ENCODE measurements at places on chromosomes 5 and 9.
A peak's percentile ranks its signal among the peaks of the same experiment; 100 is the strongest.

- DNase-seq: peak; percentile 77
Observed at GRCh38 chr9:113541019-113541900, 77.7 kb downstream of the RGS3 start.

DNA sequence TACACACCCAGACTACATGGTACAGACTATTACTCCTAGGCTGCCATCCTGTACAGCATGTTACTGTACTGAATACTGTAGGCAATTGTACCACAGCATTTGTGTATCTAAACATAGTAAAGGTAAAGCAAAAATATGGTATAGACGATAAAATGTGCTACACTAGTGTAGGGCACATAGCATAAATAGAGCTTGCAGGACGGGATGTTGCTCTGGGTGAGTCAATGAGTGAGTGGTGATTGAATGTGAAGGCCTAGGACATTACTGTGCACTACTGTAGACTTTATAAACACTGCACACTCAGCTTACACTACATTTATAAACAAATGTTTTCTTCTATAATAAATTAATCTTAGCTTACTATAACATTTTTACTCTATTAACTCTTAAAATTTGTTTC is 25.6 kb downstream of the ANKRD55 start:
- no peak for DNase-seq

- DNase-seq: no peak
Observed at GRCh38 chr9:117335837-117336433, 78.9 kb downstream of the ASTN2 start.

GRCh38 chr5:6849316-6850105 is 136.3 kb downstream of the TENT4A start:
- DNase-seq: no peak

DNA sequence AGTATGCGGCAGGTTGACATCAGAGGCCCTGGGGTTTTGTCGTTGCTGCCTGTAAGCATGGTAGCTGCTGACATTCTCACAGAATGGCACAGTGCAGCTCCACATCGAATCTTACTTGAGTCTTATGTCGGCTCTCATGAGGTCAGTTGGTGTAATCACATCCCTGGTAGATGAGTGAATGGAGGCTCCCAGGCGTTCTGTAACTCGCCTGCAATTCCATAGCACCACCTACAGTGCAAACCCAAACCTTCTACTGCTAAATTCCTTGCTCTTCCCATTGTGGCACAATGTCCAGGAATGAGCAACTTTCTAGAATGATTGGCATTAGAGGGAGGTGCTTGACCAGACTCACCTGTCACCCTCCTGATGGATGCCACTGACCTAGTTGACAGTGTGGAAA is 578.4 kb downstream of the CCDC171 start:
- peak; percentile 62 for DNase-seq

DNA sequence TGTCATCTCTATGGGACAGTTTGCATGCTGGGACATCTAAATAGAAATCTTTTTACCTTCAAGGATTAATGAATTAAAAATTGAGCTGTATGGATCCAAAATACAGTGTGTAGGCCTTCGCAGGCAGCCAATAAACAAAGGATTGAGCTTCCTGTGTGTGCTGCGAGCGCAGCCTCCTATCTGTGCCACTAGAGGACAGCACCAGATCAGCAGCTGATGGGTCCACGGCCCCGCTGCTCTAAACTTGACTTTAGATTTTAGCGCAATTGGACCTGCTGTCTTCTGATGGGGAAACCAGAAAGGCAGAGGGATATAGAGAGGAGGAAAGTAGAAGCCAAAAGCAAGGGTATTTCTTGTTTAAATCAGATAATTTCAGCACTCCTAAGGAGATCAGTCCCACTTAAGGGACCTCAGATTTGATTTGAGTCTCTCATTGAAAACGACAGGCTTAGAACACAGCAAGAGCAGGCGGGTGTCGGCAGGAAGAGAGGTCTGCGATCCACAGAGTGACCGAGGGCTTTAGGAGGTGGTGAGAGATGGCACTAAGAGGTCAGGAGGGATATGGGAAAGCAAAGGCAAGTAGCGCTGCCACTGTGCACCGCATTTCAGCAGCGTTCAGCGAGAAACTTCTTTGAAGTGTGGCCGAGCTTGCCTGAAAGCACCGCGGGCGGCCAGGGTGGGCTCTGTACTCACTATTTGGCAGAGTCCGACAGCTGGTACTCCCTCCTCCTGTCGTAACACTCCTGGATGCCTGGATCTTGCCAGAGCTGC is 214.3 kb downstream of the GNA14 start:
- DNase-seq: peak; percentile 65

DNA sequence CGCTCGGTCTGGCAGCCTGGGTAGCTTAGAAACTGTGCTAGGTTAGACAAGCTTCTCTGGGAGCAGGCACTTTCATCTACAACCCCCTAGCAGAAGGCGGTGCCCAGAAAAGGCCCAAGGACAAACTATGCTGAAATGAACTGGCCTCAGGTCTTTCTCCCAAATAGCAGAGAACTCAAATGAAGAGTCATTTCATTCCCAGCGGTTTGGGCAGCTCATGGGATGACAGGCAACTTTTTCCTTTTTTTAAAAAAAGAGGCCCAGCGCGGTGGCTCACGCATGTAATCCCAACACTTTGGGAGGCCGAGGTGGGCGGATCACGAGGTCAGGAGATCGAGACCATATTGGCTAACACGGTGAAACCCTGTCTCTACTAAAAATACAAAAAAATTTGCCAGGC is 2.5 kb downstream of the RAPGEF1 start:
- DNase-seq: no peak

GRCh38 chr9:38018958-38019602 is 49.9 kb downstream of the SHB start:
- peak; percentile 84 for DNase-seq

DNA sequence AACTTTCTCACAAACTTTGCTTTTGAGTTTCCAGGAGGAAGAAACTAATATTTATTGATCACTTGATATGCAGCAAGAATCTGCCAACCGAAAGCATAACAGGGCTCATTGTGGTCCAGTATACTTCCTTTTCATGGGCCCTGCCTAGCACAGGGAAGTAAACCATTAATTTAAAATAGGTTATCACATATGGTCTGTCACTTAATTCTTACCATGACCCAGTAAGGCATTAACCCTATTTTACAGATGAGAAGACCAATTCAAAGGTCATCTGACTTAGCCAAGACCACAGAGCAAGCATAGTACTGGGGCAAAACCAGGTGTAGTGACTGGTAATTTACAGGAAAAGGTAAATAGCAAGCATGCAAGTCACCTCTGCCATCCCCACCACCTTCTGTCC is 336.9 kb upstream of the DMAC1 start:
- no peak for DNase-seq

DNA sequence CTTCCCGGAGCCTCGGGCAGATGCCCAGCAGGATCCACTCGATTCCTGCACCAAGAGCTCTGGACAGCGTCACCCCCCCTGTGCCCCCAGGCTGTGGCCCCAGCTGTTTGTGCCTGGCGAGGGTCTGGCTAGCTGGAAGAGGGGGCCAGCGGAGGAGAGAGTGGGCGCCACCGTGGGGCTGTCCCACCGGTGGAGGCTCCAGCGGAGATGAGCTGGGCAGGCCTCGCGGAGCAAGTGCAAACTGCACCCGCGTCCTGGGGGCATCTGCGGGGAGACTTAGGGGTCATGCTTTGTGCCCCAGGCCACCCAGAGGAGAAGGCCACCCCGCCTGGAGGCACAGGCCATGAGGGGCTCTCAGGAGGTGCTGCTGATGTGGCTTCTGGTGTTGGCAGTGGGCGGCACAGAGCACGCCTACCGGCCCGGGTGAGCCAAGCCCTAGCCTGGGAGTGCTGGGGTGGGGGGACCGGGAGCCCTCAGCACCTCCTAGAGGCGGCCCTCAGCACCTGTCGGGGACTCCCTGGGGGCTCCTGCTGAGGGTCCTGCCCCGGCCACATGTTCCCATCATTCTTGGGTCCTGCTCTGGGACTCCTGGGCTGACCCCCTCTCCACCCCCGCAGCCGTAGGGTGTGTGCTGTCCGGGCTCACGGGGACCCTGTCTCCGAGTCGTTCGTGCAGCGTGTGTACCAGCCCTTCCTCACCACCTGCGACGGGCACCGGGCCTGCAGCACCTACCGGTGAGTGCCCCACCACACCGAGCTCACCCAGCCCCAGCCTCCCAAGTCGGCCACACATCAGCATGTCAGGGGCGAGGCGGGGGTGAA is 5.4 kb downstream of the EGFL7 start:
- DNase-seq: no peak

GRCh38 chr5:146007989-146008388 is 71.6 kb downstream of the SH3RF2 start:
- DNase-seq: no peak

- no peak for DNase-seq
Observed at GRCh38 chr5:99879791-99880511, 655.2 kb upstream of the FAM174A start.

GRCh38 chr5:66551338-66551737 is 44.9 kb upstream of the MAST4 start:
- DNase-seq: no peak

DNA sequence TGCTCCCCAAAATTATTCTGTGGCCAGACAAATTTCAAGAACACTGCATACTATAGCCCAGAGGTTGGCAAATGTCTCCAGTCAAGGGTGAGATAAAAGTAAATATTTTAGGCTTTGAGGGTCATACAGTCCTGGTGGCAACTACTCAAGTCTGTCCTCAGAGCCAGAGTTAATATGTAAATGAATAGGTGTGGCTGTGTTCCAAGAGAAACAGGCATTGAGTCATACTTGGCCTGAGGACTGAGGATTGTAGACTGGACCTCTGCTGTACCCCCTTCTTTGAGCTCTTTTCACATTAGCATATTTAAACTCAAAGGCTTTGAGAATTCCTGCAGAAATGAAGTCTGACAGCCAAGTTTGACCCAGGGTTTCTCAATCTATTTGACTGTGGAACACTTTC is 129.2 kb upstream of the PTCH1 start:
- no peak for DNase-seq

- peak; percentile 73 for DNase-seq
Observed at GRCh38 chr5:14399054-14399692, 182.4 kb upstream of the OTULINL start.

- DNase-seq: no peak
Observed at GRCh38 chr5:93571114-93571949, 9.7 kb downstream of the NR2F1-AS1 start.

GRCh38 chr5:93831449-93831848 is 90.0 kb upstream of the POU5F2 start:
- DNase-seq: peak; percentile 93

GRCh38 chr9:131960311-131960710 is 119.4 kb downstream of the MED27 start:
- no peak for DNase-seq

- DNase-seq: no peak
Observed at GRCh38 chr5:141861194-141861593, 17.0 kb downstream of the PCDH1 start.

DNA sequence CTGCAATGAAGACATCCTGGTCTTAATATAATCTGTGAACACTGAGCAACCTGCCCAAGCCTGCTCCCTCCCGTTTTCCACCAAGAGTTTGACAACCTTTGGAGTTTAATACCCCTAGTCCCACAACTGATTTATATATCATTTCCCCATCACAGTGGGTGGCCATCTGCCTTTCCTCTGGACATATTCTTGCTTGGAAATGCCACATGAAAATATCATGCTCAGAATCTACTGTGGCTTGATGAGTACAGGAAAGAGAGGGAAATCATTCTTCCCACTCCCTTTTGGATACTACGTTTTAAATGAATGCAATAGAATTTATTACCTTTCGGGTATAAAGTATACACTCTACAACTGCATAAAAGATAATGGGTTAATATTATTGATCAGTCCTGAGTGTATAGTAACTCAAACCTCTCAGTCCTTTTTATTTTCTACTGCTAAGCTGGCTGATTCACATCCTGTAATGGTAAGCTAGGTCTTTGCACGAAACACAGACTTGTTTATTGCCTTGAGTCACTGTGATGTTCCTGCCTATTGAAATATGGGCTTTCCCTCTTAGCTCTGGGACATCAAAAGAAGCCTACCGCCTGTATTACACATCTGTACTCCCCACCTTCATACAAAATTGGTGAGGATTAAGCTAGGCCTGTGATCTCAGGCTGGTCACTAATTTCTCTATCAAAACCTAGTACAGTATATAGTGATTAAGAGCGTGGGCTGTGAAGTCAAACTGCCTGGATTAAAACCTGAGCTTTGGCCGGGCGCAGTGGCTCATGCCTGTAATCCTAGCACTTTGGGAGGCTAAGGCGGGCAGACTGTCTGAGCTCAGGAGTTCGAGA is 67.6 kb upstream of the NR5A1 start:
- peak; percentile 81 for DNase-seq

- peak; percentile 43 for DNase-seq
Observed at GRCh38 chr5:53749621-53750020, 189.2 kb downstream of the NDUFS4 start.

GRCh38 chr9:128892221-128892921 is 10.4 kb downstream of the LRRC8A start:
- DNase-seq: peak; percentile 81

GRCh38 chr9:120929229-120929791 is 2.7 kb upstream of the TRAF1 start:
- DNase-seq: no peak

DNA sequence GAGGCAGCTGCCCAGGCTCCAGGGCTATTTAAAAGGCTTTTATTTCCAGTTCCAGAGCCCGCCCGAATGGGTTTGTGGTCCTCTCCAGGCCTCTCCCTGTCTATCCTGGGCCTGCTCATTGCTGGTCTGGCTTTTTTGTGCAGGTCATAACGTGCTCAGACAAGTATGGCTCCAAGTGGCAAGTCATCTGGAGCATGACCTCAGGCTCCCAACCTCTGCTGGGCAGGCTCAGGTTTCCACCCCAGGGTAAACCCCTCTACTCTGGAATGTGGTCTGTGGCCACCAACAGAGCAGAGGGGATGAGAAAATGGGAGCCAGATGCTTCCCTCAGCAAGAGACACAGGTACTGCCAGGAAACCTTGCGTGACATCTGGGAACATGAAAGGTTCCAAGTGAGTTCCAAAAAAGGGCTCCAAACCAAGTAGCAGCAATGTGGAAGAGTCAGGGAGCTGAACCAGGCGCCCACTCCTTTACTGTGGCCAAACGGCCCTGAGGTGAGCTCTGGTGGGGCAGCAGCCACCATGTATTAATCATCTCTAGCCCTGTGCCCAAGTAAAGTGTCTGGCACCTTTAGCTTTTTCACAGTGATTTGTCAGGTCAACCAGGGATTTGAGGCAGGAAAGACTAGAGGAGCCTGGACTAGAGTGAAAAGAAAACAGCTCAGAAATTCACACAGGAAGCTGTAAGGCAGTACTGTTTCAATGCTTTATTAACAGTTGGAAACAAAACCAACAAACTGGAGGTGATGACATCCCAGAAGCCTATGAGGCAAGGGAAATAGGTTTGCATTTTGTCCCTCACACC is 25.7 kb downstream of the PCDHGC5 start:
- DNase-seq: peak; percentile 73

DNA sequence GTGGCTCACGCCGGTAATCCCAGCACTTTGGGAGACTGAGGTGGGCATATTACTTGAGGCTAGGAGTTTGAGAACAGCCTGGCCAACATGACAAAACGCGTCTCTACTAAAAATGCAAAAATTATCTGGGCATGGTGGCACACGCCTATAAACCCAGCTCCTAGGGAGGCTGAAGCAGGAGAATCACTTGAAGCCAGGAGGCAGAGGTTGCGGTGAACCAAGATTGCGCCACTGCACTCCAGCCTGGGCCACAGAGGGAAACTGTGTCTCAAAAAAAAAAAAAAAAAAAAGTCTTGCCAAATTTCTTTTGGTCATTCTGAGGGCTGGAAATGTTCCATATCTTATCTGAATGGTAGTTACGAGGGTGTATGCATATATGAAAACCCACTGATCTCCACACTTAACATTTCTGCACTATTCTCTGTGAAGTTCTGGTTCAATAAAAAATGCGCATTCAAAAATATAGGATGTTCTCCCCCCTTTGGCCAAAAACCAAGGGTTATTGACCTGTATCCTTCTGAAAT is 13.5 kb upstream of the NIPAL4 start:
- DNase-seq: no peak
